ENCODE measurements at places on chromosomes 5 and 9. TPM values are rescaled to one million over a fixed set of nuclear protein-coding genes. Genes with fewer than 3 reads are reported as not detected.
A peak's percentile ranks its signal among the peaks of the same experiment; 100 is the strongest.

GRCh38 chr5:148532969-148533670, 121.2 kb downstream of the HTR4 start:
- DNase-seq: no peak

DNA sequence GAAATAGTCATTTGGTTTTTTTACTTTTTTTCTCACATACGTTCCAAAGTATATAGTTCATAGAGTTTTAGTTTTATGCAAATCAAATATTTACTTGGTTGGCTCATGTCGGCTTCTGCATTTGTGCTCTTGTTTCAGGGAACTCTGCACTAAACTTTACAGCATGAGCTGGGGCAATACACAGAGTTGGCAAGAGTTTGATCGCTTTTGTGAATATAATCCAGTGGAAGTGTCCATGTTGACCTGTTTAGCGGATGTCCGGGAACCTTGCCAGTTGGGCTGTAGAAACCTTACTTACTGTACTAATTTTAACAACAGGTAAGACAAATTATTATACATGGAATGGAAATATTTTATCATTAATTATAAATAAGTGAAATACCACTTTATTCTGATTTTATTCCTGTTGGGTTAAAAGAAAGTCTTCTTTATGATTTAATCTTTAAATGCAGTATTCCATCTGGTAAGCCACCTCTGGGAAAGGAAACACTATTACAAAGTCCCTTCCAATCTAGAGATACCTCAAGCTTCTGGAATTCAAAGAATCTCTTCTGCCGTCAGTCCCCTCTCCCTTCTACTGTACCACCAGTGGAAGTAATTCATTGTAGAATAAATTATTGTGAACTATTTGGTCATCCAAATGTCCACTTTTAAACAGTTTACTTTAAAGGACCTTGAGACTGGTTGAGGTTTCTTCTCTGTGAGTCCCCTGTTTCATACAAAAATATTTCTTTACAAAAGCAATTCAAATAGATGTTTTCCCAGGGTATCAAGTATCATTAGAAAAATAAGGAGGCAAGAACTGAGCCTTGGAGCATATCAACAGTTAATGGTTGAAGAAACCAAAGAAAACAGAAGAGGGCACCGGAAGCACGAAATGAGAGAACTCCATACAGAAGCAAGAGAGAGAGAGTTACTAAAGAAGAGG, 45.2 kb upstream of the GLIPR2 start:
- DNase-seq: peak; percentile 45

- DNase-seq: no peak
Observed at GRCh38 chr9:120676767-120677402, 37.4 kb downstream of the MEGF9 start.

DNA sequence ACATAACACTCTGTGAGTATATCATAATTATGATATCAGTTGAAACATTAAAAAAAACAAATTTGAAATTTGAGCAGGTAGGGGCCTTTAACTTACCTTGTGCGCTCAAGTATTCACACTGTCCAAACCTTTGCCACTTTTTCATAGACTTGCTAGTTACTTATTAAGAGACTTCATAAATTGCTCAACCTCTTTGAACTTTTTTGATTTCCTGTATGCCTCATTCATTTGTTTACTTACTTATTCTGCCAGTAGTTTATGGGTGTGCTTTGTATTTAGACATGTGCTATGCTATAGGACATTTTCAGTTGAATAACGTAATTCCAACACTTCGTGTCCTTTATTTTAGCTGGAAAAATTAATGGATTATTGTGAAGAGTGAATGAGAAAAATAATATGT, 204.8 kb downstream of the HCN1 start:
- no peak for DNase-seq

DNA sequence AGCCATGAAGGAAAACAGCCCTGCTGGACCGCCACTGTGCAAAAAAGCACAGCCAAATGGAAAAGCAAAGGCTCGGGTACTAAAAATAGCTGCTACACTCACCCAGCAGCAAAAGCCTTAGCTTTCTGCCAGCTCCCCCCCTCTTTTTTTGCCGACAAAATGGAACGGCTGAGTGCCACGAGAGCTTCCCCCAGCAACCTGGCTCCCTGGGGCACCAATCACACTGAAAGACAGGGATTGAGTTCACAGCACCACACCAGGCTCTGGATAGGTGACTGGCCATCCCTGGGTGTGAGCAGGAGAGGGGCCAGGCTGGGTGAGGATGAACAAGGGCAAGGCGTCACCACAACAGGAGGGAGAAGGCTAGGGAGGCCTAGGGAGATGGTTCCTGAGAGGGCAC, 66.7 kb downstream of the SIL1 start:
- no peak for DNase-seq

DNA sequence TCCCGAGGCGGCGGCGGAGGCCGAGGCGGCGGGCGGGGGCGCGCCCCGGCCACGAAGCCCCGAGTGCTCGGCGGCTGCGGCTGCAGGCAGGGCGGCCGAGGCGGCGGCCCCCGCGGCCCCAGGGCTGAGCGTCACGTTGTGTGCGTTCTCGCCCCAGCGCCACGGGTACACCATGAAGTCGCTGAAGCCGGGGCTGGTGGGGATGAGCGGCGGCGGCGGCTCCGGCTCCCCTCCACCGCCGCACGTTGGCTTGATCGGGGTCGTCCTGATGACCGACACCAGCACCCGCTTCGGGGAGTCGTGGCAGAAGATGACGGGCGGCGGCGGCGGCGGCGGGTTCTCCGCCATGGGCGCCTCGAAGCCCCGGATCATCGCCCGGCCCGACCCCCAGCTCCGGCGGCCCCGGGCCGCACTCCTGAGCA, 498 bp downstream of the ZNF367 start:
- DNase-seq: no peak

GRCh38 chr5:42908509-42909488, 97.1 kb upstream of the SELENOP start:
- DNase-seq: peak; percentile 14

- no peak for DNase-seq
Observed at GRCh38 chr9:84485539-84485938, 145.0 kb upstream of the SLC28A3 start.

DNA sequence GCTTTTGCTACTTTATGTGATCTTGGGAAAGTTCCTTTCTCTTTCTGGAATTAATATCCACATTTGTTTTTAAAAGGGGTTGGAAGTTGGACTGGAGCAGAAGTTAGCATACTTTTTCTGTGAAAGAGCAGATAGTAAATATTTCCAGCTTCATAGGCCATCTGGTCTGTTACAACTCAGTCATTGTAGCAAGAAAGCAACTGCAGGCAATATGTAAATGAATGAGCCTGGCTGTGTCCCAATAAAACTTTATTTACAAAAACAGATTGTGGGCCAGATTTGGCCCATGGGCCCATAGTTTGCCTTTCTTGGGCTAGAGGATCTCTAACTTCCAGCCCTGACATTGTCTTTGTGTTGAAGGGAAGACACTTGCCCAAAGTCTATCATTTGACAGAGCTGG, 104.4 kb downstream of the ACTL7B start:
- peak; percentile 15 for DNase-seq

DNA sequence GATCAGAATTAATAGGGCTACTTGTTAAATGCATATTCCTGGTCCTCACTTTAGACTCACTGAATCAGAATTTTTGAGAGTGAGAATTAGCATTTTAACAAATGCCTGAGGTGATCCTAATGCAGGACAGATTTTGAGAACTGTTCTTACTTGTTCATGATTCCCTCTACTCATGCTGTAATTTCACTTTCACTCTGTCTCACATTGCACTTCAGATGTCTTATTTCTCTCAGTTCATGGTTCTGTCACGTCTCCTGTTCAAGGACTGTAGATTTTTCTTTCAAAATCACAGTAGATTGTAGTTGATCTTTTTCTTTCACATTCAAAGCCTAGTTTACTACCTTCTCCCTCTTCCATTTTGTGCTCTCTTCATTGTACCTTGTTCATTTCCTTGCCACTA, 54.3 kb downstream of the ADGRV1 start:
- DNase-seq: no peak

DNA sequence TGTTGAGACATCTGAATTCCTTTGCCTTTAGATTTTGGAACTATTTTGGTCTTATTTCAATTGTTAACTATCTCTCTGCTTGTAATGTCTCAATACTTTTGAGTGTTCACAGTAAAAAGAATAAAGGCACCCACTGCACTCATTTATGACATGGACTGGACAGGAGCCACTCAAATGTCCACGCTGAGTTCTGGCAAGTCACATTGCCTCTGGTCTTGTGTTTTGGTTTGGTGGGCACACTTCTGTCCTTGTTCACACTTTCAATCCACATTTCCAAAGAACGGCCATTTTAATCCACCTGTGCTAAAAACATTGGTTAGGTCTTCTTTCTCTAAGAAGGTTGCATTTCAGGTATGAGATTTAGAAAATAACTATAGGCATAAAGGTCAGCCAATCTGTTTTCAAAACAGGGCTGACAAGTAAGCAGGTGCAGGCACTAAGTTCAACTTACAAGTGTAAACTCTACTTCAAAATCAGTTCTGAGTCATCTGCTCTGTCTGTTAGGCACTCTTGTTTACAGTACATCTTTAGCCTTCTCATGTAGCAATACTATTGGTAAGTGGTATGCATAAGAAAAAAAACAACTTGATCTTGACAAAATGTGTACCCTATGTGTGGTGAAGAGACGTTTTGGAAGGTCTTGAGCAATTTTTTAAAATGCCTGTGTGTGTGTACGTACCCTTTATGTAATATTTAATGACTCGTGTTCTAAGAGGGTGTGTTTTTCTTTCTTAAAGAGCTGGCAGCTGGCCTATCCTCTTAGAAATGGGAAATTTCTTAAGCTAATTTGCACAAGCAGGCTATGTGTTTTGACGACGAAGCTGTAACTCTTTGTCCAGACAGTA, 31.5 kb upstream of the ZFAND5 start:
- DNase-seq: peak; percentile 39

DNA sequence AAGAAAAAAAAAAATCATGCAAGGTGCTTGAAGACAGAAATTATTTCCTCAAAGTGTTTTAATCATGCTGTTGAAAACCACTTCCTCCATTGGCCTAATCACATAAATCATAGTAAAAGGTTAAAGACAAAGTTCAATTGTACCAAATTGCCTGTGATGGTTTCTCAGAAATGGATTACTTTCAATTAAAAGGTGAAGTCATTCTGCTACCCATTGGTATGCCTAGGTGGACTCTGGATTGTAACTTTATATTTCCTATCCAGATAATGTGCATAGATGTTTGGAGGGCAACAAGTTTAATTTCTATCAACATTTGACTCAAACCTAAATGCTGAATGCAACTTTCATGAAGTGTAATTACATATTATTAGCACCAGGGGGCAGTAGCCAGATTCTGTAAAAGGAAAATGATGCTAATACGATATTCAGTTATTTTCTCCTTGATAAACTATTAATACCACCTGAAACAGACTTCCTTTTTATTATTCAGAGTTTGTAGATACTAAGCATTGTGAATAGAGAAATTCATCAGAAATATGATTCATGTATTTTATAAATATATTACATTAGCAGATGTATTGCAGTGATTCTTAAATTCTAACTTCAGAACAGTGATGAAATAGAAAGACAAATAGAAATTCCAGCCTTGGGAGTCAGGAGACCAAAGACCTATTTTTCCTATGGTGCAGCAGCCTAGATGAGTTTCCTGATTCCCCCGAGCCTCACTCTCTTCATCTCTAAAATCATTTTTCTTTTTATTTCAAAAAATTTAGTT, 148.2 kb downstream of the CAAP1 start:
- DNase-seq: peak; percentile 0

DNA sequence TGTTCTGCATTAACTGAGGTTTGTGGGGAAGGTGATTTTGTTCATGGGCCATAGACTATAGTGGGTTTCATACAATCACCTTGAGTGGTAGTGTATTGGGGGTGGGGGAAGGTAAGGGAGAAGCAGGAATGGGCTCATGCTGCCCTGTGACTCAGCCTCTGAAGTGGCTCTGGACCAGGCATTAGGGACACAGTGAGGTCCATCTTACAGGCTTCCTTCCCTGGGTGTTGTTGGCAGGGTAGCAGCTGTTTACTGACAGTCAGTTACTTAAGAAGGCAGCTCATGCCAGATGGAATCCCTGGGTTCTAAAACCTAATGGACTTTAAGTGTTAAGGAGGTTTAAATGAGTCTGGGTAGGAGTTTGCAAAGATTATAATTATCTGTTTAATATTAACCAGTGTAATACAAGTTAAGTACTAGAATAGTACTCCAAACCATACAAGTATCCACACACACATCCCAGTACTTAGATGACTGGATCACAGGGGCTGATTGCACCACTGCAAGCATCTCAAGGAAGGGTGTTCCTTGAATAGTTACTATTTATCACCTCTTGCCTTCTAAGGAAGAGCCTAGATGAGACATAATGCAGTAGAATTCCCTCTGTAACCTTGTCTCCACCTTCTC, 59.3 kb downstream of the CAST start:
- no peak for DNase-seq

GRCh38 chr5:100516285-100516684, 18.9 kb upstream of the FAM174A start:
- DNase-seq: no peak

- no peak for DNase-seq
Observed at GRCh38 chr5:41345295-41345694, 132.0 kb upstream of the C6 start.

- DNase-seq: no peak
Observed at GRCh38 chr5:57094753-57095683, 78.8 kb upstream of the GPBP1 start.

- DNase-seq: no peak
Observed at GRCh38 chr9:99726758-99727157, 94.9 kb upstream of the NR4A3 start.

DNA sequence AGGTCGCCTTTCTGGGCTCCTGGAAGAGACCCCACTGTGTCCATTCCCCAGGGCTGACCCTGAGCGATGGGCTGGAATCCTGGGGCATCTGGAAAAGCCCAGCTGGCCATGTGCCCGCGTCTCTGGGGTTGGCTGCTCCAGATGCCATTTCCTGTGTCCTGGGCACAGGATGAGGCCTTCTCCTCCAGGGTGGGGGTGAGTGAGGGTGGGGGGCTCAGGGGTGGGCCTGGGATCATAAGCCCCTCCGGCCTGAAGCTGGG, 30.7 kb downstream of the PAEP start:
- DNase-seq: no peak

Gene JAKMIP2
- polyA plus RNA-seq: not detected

Gene EQTN
- polyA plus RNA-seq: not detected

Gene AGXT2
- not detected for polyA plus RNA-seq

Gene IRX2
- polyA plus RNA-seq: 2.7 TPM

Gene BICD2
- polyA plus RNA-seq: 9.5 TPM

Gene GLIPR2
- polyA plus RNA-seq: 26.3 TPM

Gene SH3PXD2B
- polyA plus RNA-seq: 15.5 TPM

Gene UBE2QL1
- not detected for polyA plus RNA-seq

Data from BJ (cell line).